ENCODE measurements at places on chromosomes 16 and 17.

- DNase-seq, result peak; percentile 70
These were observed 294.1 kb downstream of the BCAS3 start for GRCh38 chr17:60971515-60972369.

DNA sequence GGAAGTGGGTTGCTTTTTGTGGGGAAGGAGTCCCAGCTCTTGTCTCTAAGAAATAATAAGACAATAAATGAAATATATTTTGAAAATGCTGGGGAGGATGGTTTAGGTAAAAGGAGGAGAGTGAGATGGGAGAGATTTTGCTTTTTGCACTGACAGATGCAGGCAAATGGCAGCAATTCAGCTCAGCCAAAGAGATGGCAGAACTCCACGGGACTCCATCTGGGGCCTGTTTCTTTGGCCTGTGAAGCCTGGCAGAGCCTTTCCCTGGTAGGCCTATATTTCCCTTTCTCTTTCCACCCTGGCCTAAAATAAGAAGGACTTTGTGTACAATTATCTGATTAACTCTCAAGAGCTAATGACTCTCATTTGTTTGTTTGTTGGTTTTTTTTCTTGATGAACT lies 1525.1 kb downstream of the CDH11 start:
- no peak for DNase-seq

DNA sequence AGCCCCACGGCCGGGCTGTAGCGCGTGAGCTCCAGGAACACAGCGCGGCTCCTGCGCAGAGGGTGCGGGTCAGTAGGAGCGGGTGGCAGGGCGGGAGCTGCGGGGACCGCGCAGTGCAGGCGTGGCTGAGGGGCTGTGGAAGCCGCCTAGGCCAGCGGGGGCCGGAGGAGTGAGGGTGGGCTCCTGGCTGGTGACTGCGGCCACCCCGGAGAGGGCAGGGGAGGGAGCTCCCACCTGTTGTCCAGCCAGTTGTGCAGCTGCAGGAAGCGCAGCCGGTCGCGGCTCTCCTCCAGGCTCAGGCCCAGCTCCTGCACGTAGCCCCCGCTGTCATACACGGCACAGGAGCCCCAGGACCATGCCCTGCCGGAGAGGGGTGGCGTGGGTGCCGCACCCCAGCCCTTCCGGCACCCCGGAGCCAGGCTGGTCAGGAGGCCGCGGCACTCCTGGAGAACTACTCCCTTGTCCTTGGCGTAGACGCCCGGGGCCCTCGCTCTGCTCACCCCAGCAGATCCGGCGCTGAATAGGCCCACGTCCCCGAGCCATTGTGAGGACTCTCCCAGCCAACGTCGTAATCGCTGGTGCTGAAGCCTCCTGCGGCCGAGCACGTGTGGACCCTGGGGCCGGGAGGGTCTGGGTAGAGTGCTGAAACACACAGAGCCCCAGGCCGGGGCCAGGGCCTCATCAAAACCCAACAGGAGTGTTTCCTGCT lies 43.9 kb downstream of the TSC2 start:
- DNase-seq, result no peak

DNA sequence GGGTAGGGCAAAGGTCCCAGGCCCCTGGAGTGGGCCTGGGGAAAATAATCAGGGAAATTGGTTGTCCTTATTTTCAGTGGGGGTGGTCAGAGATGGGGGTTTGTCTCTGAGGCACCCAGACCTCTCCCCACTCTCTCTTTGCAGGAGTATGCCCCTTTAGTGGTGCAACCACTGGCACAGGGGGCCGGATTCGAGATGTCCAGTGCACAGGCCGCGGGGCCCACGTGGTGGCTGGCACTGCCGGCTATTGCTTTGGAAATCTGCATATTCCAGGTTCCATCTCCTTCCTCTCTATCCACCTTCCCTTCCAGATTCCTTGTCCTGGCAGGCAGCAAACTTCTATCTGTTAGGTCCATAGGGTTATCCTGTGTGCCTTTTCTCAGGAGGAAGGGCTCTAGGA lies 7.6 kb downstream of the PFAS start:
- no peak for DNase-seq

DNA sequence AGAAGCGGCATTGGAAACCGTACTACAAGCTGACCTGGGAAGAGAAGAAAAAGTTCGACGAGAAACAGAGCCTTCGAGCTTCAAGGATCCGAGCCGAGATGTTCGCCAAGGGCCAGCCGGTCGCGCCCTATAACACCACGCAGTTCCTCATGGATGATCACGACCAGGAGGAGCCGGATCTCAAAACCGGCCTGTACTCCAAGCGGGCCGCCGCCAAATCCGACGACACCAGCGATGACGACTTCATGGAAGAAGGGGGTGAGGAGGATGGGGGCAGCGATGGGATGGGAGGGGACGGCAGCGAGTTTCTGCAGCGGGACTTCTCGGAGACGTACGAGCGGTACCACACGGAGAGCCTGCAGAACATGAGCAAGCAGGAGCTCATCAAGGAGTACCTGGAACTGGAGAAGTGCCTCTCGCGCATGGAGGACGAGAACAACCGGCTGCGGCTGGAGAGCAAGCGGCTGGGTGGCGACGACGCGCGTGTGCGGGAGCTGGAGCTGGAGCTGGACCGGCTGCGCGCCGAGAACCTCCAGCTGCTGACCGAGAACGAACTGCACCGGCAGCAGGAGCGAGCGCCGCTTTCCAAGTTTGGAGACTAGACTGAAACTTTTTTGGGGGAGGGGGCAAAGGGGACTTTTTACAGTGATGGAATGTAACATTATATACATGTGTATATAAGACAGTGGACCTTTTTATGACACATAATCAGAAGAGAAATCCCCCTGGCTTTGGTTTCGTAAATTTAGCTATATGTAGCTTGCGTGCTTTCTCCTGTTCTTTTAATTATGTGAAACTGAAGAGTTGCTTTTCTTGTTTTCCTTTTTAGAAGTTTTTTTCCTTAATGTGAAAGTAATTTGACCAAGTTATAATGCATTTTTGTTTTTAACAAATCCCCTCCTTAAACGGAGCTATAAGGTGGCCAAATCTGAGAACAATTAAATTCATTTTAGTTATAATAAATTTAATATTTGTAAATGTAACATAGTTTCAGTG lies 1.7 kb downstream of the HEXIM1 start:
- peak; percentile 79 for DNase-seq
